Esophagus squamous epithelium (tissue), 5 donors: ENCODE measurements at places on chromosomes 11 and 22.

DNA sequence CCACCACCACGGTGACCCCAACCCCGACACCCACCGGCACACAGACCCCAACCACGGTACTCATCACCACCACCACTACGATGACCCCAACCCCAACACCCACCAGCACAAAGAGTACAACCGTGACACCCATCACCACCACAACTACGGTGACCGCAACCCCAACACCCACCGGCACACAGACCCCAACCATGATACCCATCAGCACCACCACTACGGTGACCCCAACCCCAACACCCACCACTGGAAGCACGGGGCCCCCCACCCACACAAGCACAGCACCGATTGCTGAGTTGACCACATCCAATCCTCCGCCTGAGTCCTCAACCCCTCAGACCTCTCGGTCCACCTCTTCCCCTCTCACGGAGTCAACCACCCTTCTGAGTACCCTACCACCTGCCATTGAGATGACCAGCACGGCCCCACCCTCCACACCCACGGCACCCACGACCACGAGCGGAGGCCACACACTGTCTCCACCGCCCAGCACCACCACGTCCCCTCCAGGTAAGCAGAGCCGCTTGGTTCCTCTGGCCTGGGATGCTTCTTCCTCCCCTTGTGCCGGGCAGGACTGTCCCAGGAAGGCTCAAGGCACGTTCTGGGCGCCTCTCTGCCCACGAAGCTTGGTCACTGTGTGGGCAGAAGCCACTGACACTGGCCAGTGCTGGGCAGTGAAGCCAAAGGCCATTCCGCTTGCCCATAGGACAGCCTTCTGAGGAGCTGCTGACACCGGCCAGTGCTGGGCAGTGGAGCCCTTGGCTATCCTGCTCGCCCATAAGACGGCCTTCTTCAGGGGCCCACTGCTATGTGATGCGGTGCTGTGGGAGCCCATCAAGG is 25.1 kb downstream of the MUC2 start:
- no peak for DNase-seq

DNA sequence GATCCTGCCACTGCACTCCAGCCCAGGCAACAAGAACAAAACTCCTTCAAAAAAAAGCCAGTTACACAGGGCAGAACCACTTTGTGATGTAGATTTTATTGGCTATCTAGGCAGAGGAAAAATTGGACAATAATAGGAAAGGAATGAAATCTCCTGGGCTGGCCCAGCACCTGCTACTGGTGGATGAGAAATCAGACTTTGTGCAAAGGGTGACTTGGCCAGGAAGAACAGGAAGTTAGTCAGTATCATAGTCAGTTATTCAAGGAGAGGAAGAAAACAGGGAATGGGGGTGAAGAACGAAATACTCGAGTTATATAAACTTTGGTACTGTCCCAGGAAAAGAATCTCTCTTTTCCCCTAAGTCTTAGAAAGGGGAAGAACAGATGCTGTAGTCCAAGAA is 11.0 kb upstream of the SPTBN2 start:
- DNase-seq = no peak

GRCh38 chr11:128757235-128757711 is 63.4 kb downstream of the FLI1 start:
- DNase-seq = peak; percentile 29

- no peak for DNase-seq
Measured at GRCh38 chr22:46964773-46965550, 202.5 kb downstream of the TBC1D22A start.

- no peak for DNase-seq
Measured at GRCh38 chr11:111082664-111083063, 162.9 kb upstream of the POU2AF2 start.
